ENCODE measurements at places on chromosomes 12 and 14.
A peak's percentile ranks its signal among the peaks of the same experiment; 100 is the strongest.

- DNase-seq: no peak
These were observed 94.7 kb upstream of the KRR1 start for GRCh38 chr12:75606151-75606550.

- DNase-seq: no peak
These were observed 436.1 kb downstream of the TMEM132D start for GRCh38 chr12:129467726-129468125.

- no peak for DNase-seq
These were observed 34.7 kb downstream of the KCNA5 start for GRCh38 chr12:5078423-5078822.

- DNase-seq: no peak
These were observed 12.1 kb upstream of the GALNT16 start for GRCh38 chr14:69247676-69248440.

DNA sequence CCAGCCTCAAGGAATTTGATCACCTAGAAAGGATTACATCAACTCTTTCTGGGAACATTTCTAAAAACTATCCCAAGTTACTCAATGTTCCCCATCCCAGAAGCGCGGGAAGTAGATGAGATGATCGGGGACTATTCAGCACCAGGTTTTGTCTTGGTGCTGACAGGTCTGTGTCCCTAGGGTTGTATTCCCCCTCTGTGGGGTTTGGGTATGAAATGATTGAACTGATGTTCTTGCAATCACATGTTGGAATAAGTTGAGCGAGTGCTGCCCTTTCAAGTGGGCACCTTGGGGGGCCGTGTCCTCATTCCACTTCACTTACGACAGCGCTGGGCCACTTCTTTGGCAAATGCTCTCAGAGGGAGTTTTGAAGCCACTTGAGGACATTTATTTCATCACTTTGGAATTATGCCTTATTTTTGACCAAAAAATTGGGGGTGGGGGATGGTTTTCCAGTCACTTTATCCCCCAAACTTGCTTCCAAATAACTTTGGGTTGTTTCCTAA, 69.8 kb downstream of the RFX4 start:
- DNase-seq: no peak

GRCh38 chr14:49769581-49770211, 1.7 kb downstream of the KLHDC2 start:
- DNase-seq: no peak

- DNase-seq: no peak
These were observed 73.7 kb upstream of the SFSWAP start for GRCh38 chr12:131636940-131637750.

GRCh38 chr12:81168445-81168844, 90.6 kb downstream of the ACSS3 start:
- no peak for DNase-seq

DNA sequence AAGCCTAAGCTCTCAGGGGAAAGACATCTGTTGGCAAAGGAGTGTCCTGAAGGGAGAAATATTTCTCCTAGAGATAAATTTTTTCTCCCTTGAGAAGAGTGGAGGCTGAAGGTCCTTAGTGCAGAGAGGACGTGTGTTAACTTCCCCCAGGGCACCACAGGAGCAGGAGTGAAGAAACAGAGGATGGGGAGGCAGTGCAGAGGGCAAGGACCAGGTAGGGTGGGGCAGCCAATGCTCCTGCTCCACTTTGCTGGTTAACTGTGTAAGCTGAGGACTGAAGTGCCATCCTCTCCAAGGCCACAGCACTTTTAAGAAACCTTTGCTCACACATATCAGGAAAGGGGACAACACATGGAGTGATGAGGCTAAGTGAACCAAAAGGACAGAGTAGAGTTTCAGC, 4.0 kb downstream of the L3HYPDH start:
- no peak for DNase-seq

GRCh38 chr14:35375558-35376025, 29.0 kb downstream of the NFKBIA start:
- no peak for DNase-seq

DNA sequence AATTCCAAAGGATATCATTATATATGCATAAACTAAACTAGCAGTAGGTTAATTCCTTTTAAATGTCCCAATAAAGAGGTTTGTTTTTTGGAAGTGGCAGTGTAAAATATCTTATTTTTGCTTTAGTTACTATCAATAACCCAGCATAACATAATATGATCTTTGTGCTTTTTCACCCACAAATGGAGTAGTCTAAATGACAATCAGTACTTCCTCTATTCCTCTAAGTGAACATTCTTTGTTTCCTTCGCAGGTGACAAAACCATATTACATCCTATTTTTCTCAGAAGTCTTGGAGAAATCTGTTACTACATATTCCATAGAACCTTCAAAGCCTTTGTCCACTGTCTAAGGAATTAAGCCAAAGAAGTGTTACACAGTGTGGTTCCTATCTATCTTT, 62.5 kb downstream of the MED13L start:
- DNase-seq: no peak

DNA sequence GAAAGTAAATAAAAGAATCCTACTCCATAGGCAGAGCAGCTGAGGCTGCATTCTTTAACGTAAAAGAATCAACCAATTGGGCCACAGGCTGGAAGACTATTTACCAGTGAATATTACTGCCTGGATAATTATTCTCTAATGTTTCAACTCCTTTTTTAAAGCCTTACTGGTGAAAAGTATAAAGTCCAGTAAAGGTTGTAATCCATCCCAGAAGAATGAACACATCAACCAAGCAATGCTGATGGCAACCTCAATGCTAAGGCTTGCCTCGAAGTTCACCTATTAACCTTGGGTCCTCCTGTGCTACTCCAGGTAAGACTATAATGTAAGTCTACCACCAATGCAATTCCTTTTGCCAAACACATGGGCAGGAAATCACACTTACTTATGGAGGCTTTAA, 77.3 kb downstream of the ATXN2 start:
- DNase-seq: no peak

DNA sequence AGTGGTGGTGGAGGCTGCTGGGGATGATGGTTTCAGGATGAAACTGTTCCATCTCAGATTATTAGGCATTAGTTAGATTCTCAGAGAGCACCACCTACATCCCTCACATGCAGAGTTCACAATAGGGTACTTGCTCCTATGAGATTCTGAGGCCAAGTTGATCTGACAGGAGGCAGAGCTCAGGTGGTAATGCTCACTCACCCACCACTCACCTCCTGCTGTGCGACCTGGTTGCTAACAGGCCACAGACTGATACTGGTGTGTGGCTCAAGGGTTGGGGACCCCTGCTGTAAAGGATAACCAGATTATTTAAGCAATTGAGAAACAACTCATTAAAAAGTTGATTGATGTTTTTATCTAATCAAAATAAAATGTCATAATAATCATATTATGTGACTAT, 248.5 kb downstream of the RERGL start:
- DNase-seq: no peak

DNA sequence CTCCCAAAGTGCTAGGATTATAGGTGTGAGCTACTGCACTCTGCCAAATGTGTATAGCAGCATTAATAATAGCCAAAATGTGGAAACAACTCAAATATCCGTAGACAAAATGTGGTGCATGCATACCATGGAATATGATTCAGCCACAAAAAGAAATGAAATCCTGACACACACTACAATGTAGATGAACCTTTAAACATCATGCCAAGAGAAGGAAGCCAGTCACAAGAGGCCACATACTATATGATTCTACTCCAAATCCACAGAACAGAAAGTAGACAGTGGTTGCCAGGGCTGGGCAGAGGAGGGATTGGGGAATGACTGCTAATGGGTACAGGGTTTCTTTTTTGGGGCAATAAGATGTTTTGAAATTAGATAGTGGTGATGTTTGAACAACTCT, 7.7 kb upstream of the TMED2 start:
- no peak for DNase-seq

DNA sequence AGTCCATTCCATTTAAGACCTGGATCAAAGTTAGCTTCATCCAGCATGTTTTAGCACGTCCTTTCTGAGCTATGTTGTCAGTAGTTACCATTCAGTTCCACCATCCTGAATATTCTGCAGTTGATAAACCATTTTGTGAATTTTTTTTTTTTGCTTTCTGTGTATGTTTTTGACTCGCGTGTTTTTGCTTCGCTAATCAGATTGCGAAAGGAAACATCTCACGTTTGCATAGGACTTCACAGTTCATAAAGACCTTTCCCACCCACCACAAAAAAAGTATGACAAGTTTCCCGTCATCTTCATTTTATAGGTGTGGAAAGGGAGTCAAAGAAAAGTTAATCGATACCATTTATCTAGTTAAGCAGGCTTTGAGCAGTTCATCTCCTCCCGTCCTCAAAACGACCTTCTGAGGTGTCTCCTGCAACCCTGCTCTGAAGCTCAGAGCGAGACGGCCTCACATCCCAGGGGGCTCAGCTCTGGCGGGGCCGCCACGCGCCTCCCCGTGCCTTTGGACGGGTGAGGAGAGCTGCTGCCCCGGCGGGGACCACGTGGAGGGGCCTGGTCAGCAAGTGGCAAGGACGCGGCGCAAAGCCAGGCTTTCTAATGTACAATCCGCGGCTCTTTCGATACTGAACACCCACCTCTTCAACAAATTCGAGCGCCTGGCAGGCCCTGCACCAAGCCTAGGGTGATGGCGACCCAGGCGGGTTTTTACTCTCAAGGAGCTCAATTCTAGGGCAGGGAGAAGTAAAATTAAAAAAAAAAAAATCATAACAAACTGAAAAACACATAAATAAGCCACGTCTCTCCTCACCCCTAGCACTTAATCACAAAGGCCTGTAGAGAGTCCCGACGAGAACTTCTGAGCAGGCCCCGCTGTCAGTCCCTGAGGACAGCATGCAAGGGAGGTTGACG, 988 bp upstream of the TMEM263 start:
- DNase-seq: peak; percentile 12

GRCh38 chr14:104086210-104086660, 735 bp downstream of the ASPG start:
- DNase-seq: no peak

DNA sequence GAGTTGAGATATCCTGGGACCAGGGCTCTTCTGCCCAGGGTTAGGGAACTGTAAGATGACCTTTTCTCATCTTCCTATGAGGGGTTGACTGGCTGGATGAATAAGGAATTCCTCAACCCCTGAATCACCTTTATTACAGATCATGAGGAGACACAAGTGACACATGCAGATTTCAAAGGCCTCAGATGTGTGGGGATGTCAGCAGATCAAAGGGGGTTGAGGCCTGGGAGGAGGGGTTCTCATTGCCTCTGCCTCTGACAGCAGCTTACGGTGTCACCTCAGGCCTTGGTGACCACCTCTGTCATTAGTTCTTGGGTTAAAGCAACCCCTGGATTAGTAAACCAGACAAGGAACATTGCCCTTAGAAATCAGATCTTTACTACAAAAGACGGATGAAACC, 2.1 kb upstream of the KRT72 start:
- no peak for DNase-seq

GRCh38 chr12:8065991-8066594, at the start of gene C3AR1:
Gene C3AR1 (minus strand): TSS chr12:8066359. CDS start chr12:8060185, 6,174 bp downstream.
- DNase-seq: peak; percentile 37

GRCh38 chr12:29921307-29921706, 137.6 kb upstream of the TMTC1 start:
- DNase-seq: no peak

- DNase-seq: no peak
These were observed 87.2 kb downstream of the AACS start for GRCh38 chr12:125152463-125152862.

GRCh38 chr12:75455839-75456238, 24.7 kb upstream of the GLIPR1 start:
- no peak for DNase-seq

- DNase-seq: no peak
These were observed 268.1 kb upstream of the RTL1 start for GRCh38 chr14:101171650-101172049.

DNA sequence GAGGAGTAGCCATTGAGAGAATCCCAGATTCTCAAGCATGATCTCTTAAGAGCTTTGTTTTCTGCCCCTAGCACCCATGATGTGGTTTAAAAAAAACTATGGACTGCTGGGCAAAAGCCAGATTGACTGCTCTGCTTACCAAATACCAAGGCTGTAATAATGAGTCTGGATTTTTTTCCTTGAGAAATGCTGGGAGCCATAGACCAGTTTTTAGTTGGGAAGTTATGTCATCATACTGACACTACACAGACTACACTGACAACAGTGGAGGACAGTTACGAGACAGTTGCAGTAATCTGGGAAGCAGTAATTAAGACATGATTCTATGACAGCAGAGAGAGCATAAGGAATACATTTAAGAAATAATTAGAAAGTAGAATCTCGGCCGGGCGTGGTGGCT, 35.8 kb downstream of the SPATA7 start:
- DNase-seq: no peak

- no peak for DNase-seq
These were observed 30.0 kb downstream of the NCKAP5L start for GRCh38 chr12:49798248-49798647.

- no peak for DNase-seq
These were observed 16.9 kb downstream of the WSB2 start for GRCh38 chr12:118044075-118044474.

DNA sequence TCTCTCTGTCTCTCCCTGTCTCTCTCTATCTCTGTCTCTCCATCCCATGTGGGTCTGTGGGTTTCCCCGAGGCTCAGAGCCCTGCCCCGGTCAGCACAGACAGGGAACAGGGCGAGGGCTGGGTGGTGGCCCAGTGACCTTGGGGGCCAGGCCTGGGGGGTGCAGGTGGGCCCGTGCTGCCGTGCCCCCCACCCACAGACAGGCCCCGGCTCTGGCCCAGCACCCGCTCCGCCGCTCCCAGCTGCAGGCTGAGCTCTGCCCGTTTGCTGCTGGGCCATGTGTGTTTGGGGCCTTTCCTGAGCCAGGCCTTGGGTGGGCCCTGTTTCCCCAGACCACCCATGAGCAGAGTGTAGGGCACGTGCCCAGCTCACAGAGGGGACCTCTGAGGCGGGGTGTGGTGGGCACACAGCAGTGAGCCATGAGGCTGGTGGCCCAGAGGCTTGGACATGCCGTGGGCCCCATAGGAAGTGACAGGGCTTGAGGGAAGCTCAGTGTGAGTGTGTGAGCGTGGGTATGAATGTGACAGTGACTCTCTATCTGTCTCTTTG, 51.0 kb downstream of the TMEM121 start:
- no peak for DNase-seq

- no peak for DNase-seq
These were observed 5.7 kb downstream of the SPIC start for GRCh38 chr12:101480849-101481248.

GRCh38 chr14:61925043-61925442, 162.8 kb downstream of the SNAPC1 start:
- no peak for DNase-seq

GRCh38 chr12:119665164-119665929, 2.6 kb upstream of the PRKAB1 start:
- DNase-seq: no peak

GRCh38 chr12:51156245-51156765, 16.6 kb downstream of the TFCP2 start:
- no peak for DNase-seq

DNA sequence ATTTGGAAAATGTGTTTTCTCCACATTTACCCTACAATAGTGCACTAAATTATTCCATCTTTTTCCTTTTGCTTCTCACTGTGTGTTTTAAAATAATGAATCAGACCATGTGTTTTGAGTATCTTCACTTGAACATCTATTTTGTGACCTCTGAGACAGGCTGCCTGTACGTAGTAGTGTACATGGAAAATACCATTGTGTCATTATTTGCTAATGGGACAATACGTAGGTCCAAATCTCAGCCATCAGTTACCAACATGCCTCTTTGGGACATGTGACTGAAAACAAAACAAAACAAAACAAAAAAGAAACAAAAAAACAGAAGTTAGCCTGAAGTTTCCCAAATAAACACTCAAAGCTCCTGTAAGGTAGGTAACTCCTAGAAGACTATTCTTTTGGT, 7.1 kb upstream of the MYF6 start:
- no peak for DNase-seq

All from activated T-helper 2 cell treated with anti-CD3 and anti-CD28 coated beads, Interferon-gamma antibody, Interleukin-2, Interleukin-4, amounts not matched to agents 10 μg/mL and 5 μg/mL and 100 μg/mL, durations not matched to agents 14 hours and 24 hours and 36 hours (primary cell).